A172 (cell line): ENCODE measurements at places on chromosomes 7 and 10.

- no peak for DNase-seq
Observed at GRCh38 chr10:132404169-132404880, 7.3 kb downstream of the PWWP2B start.

DNA sequence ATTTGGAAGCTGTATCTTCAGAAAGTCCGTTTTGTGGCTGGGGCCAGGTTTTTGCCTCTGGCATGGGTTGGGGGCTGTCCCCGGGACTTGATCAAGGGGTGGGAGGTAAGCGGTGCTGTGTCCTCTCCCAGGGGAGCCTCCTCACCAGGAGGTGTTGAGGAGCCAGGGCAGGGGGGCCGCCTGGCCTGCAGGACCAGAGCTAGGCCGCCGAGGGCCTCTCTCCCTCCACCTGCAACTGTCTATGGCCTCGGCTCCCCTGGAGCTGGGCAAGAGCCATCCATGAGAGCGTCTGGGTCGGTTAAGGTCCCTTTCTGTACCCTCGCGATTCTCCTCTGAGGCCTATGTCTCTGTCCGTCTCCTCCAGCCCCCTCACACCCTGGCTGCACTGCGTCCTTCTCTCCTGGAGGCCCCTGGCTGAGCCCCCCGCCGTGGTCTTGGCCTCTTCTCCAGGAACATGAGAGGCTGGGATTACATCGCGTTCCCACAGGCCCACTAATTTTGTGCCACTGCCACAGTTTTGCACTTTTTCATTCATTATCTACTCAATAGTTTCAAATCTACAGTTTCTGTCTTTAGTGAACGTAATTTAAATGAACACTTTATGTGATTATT lies 20.6 kb downstream of the CALML5 start:
- no peak for DNase-seq

- no peak for DNase-seq
Observed at GRCh38 chr10:12949248-12949647, 52.3 kb downstream of the CCDC3 start.

DNA sequence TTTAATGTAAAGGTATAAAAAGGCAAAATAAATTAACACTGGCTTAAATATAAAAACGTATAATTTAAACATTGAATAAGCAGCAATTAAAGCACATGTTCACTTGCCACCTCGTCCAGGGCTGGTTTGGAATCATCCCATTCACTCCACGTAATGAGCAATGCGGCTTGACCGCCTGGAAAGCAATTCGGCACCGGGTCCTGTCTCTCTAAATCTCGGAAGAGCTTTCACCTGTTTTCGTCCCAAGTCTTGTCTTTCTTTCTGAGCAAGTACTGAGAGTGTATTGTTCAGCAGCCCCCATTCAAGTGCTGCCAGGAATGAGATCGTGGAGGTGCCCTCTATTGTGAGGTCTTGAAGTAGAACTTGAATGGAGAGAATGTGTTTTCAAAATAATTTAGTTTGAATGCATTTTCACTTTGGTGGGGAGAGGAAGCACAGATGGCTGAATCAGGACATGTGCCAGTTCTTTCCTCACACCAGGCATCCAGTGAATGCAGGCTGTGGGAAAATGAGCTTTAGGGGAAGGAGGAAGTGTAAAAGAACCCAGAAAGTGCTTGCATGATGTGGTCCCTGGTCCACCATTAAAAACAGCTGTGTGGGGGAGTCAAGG lies 515.2 kb downstream of the REEP3 start:
- DNase-seq = no peak

DNA sequence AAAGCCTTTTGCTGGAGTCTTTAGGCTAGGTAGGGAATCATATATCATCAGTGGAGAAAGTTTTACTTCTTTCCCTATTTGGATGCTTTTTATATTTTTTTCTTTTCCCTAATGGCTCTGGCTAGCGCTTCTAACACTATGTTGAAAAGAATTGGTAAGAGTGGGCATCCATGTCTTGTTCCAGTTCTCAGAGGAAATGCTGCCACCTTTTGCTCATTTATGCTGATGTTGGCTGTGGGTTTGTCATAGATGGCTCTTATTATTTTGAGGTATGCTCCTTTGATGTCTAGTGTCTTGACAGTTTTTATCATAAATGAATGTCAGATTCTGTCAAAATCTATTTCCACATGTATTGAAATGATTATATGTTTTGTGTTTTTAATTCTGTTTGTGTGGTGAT lies 1544.1 kb downstream of the REEP3 start:
- no peak for DNase-seq

- DNase-seq = no peak
Observed at GRCh38 chr7:75802552-75802821, 11.1 kb downstream of the CCL24 start.

- no peak for DNase-seq
Observed at GRCh38 chr7:87188930-87189329, 30.6 kb downstream of the TMEM243 start.

DNA sequence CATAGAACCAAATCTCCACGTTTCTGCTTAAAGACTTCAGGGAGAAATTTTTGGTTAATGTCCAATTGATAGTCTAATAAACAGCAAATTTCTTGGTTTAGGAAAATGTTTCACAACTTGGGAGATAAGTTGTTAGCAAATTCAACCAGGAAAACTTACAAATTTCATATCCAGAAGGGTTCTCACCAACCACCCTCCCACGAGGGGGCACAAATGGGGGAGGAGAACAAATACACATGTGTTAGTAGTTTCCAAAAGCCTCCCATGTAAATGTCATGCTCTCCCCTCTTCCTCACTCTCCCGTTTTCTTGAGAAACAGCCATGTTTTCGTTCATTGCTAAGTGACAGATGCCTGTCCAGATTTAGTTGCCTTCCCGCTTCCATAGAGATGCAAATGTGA lies 10.5 kb downstream of the DOCK4 start:
- DNase-seq = no peak

- no peak for DNase-seq
Observed at GRCh38 chr7:92843034-92843760, 6.8 kb upstream of the CDK6 start.

GRCh38 chr7:98137134-98137825 lies 30.6 kb downstream of the LMTK2 start:
- DNase-seq = no peak

DNA sequence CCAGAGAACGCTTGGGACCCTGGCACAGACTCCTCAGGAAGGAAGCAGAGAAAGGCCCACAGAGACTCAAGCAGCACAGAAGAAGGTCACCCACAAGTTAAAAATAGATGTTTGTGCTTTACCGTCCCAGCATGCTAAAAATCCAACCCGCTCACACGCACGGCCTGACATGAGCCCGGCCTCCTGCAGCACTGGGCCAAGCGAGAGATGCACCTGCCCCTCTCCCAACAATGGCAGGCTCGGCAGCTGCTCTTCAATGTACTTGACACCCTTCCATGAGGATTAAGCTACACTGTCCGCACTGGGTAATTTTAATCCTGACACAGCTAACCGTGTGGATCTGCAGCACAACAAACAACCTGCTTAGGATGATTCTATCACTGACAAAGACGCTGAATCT lies 9.3 kb downstream of the DIP2C start:
- DNase-seq = no peak

DNA sequence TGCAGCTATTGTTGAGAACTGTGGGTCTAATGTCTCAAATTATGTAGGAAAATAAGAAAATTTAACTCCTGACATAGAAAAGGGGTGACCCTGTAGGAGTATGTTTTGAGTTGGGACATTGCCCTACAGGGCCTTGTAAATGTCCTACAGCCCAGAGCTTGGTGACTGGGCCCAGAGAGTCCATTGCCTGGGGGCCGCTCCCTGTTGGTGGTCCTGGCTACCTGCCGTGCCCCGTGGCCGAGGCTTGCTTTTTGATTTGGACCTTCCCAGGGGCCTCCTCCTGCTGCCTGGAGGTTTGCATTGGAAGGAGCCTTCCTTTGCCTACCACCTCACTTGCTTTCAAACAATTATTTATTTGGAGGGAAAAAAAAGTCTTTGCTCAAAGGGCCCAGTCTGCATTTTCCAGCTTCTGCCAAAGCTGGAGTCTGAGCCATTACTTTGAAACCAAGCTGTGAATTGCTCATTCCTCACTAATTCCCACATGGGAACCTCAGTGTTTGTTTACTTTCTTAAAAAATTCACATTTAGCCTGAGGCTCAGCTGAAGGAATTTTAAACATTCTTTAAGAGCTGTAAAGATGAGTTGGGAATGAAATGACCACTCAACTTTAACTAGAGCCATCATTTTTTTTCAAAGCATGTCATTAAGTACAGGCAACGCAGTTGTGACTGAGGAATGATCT lies 355.0 kb downstream of the GLRX3 start:
- DNase-seq = no peak

DNA sequence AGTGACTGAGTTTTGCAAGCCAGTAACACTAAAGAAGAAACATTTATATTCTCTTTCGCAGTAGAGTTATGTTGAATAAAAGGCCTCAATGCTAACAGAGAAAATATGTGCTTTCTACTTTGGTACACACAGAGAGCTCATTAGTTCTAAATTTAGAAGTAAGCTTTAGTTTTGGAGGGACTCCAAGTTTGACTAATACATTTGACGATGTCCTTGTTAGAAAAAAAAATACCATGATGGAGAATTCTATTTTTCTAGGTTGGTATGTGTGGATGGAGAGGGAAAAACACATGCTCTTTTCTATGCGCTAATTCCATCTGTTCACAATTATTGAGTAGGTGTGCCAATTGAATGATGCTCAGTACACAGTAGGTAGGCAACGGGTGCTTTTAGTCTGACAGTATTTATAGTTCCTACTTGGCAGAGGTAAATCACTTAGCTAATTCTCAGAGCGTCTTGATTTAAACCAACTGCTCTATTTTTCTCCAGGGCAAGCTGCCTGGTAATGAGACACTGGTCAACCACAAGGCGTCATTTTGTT lies 327.2 kb upstream of the AKR1E2 start:
- peak; percentile 84 for DNase-seq

- no peak for DNase-seq
Observed at GRCh38 chr7:70569335-70569819, 562.6 kb upstream of the GALNT17 start.

- no peak for DNase-seq
Observed at GRCh38 chr10:53749439-53749838, 976.9 kb upstream of the MBL2 start.

- no peak for DNase-seq
Observed at GRCh38 chr10:120403109-120403508, 53.9 kb upstream of the PLPP4 start.

DNA sequence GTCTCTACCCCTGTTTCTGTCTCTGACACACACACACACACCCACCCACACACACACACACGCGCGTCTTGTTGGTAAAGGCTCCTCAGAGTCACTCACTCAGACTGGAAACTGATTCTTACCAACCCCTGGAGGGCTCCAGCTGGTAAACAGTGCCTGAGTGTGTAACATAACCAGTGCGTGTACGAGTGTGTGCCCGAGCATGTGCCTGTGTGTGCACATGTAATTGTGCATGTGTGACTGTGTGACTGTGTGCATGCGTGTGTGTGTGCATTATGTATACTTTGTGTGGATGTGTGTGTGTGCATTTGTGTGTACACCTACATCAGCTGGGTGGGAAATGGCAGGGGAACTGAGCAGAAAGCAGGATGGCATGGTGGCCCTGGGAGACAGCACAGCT lies 317.1 kb downstream of the WDR37 start:
- DNase-seq = no peak

DNA sequence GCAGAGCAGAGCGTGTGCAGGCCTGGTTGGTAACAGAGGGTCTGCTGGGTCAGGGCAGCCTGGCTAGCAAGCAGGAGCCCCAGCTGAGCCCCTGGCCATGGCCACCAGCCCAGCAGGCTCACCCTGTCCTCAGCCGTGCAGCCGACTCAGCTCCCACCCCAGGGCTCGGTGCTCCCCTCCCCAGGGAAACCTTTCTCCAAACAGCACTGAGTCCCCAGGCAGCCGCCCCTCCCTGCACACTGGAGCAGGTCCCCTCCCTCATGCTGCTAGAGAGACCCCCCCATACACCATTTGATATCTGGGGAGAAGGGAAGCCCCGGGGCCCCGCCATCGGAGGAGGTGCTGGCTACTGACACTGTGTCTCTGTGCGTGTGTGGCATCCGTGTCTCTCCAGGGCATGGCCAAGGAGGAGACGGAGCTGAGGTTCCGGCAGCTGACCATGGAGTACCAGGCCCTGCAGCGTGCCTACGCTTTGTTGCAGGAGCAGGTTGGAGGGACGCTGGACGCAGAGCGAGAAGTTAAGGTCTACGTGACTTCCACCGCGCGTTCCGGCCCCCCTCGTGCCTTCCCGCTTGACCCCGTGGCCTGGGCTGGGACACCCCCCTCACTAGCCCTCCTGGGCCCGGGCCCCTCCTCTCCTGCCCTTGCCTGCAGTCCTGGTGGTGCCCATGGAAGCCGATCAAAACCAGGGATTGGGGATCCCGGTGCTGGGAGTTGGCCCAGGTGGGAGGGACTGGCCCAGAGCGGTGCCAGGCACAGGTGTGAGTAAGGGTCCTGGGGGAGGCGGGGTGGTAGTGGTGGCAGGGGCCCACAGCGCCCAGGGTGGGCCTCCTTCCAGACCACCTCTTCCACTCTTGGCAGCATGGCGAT lies 45.0 kb upstream of the DPYSL4 start:
- DNase-seq = no peak

DNA sequence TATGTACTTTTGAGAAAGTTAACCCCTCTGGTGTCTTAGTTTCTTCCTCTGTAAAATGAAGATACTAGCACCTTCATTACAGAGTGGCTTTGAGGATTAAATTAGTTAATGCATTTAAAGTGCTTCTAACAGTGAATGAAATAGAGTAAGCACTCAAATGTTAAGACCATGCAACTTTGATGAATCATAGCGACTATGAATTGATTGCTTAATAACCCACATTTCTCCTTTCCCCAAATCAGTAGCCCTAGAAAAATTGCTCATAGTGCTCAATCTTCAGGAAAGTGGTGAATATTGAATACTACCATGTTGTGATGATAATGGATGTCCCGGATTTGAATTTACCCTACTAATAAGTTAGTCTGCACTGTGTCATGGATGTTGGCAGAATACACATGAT lies 48.1 kb downstream of the CD36 start:
- no peak for DNase-seq

DNA sequence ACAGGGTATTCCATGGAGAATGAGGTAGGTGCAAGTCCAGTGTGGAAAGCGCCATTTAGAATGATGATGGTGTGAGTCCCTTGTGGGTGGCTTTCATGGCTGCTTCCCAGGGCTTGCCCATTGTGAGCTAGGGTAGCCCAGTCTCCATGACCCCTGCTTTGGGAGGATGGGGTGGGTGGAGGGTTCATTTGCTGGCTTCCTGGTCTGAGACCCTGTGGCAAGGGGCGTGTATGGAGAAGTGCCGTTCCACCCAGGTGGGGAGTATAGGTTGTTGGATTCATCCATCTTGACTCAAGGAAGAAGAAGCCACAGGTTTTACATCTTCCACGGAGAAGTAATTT lies 27.7 kb downstream of the CCM2 start:
- DNase-seq = no peak

- peak; percentile 44 for DNase-seq
Observed at GRCh38 chr10:88428442-88428841, 154.7 kb downstream of the RNLS start.

GRCh38 chr7:69610374-69611084 lies 12.3 kb downstream of the AUTS2 start:
- no peak for DNase-seq

- DNase-seq = no peak
Observed at GRCh38 chr10:93182049-93182327, 108.3 kb downstream of the CYP26A1 start.
